Bronchial epithelial cell (primary cell): ENCODE measurements at places on chromosomes 5 and 9.

DNA sequence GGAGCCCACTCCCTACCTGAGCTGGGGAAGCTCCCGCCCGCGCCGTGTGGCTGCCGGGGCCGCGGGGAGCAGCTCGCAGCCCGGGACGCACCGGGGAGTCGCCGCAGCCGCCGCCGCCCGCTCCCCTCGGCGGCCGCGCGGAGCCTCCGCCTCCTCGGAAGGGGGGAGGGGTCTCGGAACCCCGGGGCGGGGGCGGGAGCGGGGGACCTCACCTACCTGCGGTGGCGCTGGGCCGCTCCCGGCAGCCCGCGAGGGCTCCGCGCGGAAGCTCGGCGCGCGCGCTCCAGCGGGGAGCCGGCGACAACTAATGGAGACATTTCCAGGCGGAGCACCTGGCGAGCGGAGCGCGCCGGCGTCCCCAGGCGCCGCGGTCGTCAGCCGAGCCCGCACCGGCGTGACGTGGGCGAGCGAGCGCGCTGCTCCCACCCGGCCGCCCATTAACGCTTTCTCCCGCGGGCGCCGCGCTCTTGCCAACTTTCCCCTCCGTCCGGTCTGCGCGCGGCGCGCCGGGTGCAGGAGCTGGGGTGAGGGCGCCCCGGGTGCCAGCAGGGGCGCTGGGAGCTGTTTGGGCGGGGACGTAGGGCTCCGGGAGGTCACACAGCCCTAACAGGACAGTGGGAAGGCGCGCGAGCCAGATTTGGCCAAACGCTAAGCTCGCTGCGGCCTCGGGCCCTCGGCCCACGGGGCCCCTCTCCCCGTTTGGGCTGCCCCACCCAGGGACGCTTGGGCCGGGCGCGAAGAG lies 4.3 kb upstream of the IRX4 start:
- DNase-seq, result no peak

DNA sequence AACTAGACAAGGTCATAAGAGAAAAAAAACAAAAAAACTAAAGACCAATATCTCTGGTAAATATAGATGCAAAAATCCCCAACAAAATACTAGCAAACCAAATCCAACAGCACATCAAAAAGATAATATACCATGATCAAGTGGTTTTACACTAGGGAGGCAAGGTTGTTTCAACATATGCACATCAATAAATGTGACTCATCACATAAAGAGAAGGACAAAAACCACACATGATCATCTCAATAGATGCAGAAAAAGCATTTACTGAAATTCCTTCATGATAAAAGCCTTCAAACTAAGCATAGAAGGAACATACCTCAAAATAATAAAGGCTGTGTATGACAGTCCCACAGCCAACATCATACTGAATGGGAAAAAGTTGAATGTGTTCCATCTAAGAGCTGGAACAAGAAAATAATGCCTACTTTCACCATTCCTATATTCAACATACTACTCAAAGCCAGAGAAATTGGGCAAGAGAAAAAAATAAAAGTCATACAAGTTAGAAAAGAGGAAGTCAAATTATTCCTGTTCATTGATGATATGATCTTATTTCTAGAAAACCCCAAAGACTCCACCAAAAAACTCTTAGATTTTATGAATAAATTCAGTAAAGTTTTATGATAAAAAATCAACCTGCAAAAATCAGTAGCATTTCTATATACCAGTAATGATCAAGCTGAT lies 72.2 kb upstream of the FAM169A start:
- no peak for DNase-seq

- peak; percentile 77 for DNase-seq
Measured at GRCh38 chr9:110180511-110181434, 27.2 kb downstream of the C9orf152 start.

DNA sequence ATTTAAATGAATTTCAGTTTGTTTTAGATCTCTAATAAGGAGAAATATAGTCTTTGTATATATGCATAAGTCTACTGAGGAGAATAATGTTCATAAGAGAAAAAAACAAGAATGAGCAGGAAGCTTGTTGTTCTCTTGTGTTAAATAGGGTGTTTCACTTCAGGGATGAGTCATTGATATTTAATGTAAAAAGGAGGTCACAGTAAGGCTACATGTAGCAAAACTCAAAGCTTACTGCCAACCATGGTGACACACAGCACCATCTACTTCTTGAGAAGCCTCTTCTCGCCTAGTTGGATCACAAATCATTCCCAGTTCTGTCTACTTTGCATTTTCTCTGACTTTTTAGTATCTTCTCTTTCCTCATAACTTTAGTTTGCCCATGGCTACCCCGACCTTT lies 1466.0 kb upstream of the C9orf72 start:
- DNase-seq, result peak; percentile 77

- DNase-seq, result no peak
Measured at GRCh38 chr5:146068206-146068605, 37.2 kb downstream of the PLAC8L1 start.
